Epithelial cell of esophagus (primary cell): ENCODE measurements at places on chromosomes 7 and 10.

- DNase-seq, result no peak
Observed at GRCh38 chr10:87603769-87604168, 55.9 kb upstream of the PAPSS2 start.

DNA sequence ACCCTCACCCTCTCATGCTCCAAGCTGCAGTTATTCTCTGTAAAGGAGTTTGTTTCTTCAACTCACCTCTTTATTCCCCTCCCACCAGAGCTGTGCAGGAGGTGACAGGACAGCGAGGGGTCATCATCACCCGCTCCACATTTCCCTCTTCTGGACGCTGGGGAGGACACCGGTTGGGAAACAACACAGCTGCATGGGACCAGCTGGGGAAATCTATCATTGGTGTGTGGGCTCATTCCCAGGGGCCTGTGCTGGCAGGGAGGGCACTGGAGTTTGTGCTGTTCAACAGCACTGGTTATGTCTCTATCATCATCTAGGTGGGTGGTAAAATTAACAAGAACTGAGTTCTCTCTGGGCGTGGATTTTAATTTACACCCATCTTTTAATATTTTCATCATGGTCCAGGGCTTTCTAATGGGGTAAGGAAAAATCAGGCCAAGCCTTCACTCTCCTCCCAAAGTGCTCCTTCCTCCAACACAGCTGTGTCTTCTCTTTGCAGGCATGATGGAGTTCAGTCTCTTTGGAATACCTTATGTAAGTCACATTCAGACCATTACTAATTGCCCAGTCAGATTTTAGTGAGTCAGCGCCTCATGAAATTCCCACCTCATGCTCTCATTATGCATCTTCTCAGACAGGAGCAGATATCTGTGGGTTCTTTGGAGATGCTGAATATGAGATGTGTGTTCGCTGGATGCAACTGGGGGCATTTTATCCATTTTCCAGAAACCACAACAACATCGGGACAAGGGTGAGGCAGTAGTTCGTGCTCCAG lies 61.6 kb downstream of the PRSS58 start:
- DNase-seq, result peak; percentile 81

- DNase-seq, result peak; percentile 18
Observed at GRCh38 chr10:53537508-53537907, 764.9 kb upstream of the MBL2 start.

DNA sequence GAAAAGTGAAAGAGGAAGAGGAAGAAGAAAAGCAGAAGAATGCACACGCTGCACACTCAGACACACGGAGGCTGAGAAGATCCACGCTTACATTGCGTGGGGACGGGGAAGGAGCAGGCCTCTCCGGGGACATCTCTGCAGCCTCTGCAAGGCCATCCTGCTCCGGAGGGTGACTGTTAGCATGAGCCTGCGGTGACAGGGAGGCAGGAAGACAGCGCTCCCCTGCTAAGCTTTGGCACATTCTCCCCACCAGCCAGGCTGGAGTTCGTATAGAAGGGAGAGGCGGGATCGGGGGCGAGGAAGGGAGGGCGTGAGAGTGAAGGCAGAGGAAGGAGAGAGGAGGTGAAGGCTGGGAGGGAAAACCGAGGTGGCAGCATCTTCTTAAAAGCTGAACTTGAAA lies 366.0 kb upstream of the SHH start:
- no peak for DNase-seq

GRCh38 chr10:104925232-104925851 lies 284.3 kb downstream of the SORCS3 start:
- DNase-seq, result peak; percentile 49

DNA sequence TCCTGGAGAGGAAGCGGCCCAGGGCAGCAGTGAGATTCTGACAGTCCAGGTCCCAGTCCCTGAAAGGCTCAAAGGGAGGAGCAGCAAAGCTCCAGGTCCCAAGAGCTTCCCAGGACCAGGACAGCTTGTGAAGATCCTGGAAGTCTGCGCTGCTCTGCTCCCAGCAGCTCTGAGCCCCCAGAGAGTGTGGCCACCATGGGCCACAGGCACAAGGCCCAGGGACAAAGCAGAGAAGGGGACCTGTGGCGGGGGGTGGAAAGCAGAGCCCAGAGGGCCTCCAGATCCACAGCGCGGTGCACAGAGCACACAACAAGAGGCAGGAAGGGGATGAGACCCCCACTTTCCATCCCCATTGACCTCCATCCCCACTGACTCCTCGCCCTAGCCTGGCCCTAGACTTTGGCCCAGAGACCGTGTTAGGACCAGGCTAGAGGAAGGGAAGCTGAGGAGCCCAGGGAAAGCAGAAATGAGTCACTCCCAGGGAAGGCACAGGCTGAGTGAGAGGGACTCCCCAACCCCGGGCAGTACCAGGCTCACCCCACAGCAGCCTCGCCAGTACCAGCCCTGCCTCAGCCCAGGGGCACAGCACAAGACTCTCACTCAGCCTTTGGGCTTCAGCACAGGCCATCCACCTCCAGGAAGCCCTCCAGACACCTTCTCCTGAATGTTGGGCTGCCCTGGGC lies 75.5 kb downstream of the GRID1 start:
- DNase-seq, result no peak

DNA sequence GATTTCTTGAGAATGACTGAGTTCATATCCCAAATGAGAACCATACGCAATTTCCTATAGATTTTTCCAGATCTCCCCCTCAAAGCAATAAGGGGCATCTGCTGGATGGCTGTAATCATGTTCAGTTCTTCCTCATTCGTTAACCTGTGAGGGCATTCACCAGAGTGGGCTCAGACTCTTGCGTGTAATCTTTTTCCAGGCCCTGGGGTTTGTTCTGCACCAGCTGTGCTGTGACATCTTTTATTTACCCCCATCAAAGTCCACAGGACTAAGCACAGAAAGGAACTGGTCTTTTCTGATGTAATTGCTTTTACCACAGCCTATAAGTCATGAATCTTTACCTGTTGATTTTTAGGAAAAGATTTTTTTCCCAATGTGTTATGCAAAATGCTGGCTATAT lies 27.9 kb upstream of the ITGA8 start:
- no peak for DNase-seq

DNA sequence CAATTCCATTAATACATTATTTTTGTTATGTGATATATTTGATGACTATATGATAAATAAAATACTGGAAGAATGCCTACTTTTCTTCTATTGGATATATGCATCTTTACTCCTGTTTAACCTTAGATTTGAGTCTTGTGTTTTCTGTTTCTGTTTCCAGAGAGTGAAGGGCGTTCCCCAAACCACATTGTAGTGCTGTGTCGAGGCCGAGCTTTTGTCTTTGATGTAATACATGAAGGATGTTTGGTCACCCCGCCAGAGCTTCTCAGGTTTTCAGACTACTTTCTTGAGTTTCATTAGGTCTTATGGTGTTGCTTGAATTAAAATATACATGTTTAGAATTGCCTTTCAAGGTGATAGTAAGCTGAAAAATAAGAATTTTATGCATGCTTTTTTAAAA lies 23.8 kb downstream of the CROT start:
- DNase-seq, result no peak

- DNase-seq, result peak; percentile 61
Observed at GRCh38 chr10:28991333-28992270, 297.3 kb upstream of the LYZL1 start.

GRCh38 chr10:110837418-110838171 lies 34.1 kb upstream of the PDCD4 start:
- DNase-seq, result no peak

DNA sequence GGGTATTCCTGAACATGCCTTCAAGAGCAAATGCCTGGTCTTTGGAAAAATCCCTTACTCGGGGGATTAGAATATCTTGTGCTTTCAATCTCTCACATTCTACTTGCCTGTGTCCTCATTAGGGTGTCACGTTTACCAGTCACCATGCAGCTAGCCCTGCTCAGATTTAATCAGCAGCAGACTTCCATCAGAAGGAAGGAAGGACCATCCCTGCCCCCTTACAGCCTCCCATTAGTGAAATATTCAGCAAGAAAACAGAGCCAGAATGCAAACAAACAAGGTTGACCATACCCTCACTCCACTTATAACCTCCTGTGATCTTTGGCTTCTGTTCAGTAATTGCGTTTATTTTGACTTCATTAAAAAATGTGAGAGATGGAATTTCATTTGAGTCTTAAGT lies 208.6 kb downstream of the CXCL12 start:
- DNase-seq, result no peak

DNA sequence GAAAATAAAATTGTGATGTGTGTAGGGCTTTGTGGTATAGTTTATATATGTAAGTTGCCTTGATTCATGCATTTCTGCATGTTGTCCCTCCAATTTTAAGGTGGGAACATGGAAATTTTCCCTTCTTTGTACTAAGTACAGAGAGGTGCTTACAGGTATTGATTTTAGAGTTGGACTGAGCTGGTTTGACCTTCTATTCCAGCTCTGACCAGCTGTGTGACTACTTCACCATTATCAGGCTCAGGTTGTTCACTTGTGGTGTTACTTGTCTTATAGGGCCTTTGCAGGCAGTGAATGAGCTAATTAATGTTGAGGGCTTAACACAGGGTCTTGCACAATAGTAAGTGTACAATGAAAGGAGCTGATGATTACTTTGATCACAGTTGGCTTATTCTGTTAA lies 16.3 kb downstream of the ZNF804B start:
- DNase-seq, result no peak

DNA sequence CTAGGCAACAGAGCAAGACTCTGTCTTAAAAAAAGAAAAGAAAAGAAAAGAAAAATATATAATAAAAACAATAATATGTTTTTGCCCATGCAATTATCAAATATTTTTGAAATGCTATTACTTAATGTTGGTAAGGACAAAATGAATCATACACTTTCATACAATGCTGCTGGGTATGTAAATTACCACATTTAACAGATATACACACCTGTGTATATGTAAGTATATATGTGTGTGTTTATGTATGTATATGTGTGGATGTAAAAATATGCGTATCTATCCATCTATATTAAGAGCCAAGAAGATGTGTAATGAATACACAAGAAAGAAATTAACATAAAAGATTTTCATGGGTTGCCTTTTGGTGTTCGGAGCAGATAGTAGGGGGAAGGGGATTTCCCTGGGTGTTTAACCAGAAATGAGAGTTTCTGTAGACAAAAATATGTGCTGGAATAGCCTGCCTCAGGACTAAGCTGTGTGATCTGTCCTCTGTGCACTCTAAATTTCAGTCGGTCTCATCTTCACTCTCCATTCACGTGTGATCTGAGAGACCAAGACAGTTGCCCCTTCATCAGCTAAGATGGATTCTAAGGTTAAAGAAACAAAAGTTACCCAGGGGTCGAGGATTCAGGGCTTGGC lies 61.2 kb downstream of the PRKCQ start:
- no peak for DNase-seq

DNA sequence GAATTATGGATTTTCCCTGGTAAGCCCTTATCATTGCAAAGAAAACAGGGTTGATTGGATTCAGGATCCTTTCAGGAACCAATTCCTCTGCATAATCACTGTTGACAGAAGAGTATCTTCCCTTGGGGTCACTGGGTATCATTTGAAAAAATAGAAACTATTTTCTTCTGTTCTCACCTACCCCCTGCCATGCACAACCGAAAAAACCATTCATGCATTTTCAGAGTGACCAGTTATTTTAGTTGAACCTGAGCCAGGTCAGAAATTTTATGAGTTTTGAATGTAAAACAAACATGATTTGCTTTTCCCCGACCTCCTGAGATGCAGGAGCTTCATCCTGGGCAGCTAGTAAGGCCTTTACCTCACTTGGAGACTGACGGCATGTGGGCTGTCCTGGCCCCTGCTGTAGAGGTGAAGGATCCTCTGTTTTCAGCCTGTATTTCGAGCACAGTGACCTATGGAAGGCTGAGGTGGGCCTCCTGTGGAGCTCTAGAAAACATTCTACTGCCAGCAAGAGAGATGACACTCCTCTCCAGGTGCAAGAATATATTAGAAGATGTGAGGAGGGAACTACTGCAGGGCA lies 30.1 kb downstream of the TMEM178B start:
- DNase-seq, result no peak

GRCh38 chr7:123070702-123071286 lies 75.3 kb upstream of the TAS2R16 start:
- DNase-seq, result peak; percentile 9

GRCh38 chr10:89228146-89228545 lies 21.0 kb upstream of the CH25H start:
- no peak for DNase-seq

DNA sequence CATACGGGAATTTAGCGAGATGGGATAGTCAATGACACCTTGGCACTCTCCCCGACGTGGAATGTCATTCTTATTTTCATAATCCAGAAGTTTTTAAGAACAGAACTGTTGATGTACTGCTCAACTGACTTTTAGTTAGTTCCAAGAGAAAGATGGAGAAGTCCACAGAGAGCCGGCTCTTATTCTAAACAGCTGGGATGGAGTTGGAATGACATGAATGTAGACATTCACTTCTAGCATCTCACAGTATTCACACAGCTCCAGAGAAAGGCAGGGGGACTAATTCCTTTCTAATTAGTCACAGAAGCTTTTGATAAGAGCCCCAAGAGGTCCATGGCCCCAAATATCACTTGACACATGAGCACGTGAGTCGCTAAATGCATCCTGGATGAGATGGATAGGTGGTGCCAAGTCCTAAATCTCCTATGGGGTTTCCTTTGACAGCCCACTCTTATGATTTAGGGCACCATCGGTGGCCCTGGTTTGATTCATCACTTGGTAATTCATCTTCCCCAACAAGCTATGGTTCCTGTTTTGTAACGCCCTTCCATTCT lies 420.3 kb upstream of the AUTS2 start:
- no peak for DNase-seq

GRCh38 chr10:97069576-97070362 lies 116.0 kb downstream of the SLIT1 start:
- DNase-seq, result peak; percentile 91

GRCh38 chr7:121621937-121622336 lies 225.8 kb upstream of the FAM3C start:
- no peak for DNase-seq

GRCh38 chr7:139011373-139011772 lies 24.5 kb downstream of the ZC3HAV1L start:
- no peak for DNase-seq

DNA sequence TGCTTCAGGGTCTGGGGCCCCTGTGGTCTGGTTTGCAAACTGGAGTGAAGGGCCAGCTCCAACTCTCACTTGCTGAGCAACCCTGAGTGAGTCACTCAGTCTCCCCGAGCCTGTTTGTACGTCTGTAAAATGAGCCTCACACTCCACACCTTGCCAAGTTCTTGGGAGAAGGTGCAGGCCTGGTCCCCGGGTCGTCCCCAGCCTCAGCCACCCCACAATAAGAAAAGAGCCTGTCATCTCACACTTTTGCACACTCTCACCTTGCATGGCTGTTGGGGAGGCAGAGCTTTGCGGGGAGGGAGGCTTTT lies 5.2 kb downstream of the GRIFIN start:
- DNase-seq, result peak; percentile 88

GRCh38 chr10:11927746-11928145 lies 104.6 kb downstream of the PROSER2 start:
- no peak for DNase-seq

GRCh38 chr10:44961230-44961571 lies 1.6 kb downstream of the RASSF4 start:
- DNase-seq, result no peak

DNA sequence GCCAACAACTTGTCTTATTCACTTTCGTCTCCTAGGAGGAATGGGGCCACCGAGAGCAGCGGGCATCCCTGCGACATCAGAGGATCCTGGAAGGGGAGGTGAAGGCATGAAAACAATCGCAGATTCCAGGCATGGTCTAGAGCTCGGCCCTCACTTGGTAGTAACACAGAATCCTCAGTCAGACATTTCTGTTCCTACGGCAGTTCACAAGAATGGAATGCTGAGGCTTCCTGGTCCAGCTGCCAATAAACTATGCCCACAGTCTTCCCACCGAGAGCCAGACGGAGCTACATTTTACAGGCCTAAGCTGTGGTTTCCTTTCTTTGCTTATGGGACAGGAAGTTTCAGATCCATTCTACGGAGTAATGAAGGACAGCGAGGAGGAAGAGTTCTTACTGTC lies 75.8 kb downstream of the OR13A1 start:
- DNase-seq, result no peak
